Activated CD8-positive, alpha-beta T cell treated with anti-CD3 and anti-CD28 coated beads for 36 hours (primary cell): ENCODE measurements at places on chromosomes 1 and 21.

DNA sequence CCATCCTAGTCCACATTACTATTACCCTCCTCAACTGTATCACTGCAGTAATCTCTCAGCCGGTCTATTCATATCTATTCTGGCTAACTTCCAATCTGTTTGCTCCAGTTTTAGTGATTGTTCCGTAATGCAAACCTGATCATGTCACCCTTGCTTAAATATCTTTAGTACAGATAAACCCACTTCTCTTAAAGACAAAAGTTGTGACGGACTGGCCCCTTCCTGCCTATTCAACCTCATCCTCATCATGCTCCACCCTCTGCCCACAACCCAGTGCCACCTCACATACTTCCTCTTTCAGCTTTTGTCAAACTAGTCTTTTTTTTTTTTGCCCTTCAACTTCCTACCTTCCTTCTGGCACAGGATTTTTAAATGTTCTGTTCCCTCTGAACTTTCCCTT, 2.8 kb upstream of the C1orf162 start:
- peak; percentile 87 for DNase-seq

GRCh38 chr1:41950820-41951219, 32.1 kb upstream of the HIVEP3 start:
- peak; percentile 50 for DNase-seq

GRCh38 chr1:112508278-112509004, at the start of gene WNT2B:
WNT2B (plus strand) TSS chr1:112508965; CDS start chr1:112509263, 298 bp downstream.
- DNase-seq, result peak; percentile 64

- no peak for DNase-seq
Observed at GRCh38 chr1:182147136-182147820, 85.8 kb upstream of the ZNF648 start.

GRCh38 chr21:27505516-27505915, 538.6 kb upstream of the ADAMTS5 start:
- DNase-seq, result no peak

DNA sequence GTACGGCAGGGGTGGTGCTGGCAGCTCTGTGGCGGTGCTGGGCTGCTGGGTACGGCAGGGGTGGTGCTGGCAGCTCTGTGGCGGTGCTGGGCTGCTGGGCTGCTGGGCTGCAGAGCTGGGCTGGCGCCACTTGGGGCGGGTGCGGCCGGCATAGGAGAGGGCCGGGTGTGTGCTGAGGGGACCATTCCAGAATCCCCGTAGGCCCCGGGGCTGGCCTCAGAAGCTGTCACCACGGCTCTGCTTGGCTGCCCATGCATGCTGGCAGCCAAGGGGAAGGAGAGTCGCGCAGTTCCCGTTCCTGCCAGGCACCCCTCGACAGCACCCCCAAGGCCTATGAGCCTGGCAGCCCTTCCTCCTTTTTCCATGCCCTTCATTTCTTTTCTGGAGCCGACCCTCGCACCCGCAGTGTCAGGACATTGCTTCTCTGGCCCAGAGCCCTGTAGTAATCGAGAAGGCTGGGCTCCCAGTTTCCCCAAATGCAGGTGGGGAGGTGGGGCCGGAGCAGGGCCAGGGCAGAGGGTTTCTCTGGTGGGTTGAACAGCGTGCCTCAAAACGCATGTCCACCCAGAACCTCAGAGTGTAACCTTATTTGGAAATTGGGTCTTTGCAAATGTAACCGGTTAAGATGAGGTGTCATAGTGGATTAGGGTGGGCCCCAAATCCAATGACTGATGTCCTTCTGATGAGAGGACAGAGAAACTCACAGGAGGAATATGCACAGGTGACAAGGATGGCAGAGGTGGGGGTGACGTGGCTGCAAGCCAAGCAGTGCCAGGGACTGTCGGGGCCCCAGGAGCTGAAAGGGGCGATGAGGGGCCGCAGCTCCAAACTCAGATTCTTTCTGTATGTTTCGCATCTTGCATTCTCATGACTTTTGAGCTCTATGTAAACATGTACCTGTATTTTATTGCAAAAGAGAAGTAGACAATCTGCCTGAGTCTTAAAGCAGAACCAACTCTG, 71.0 kb upstream of the ACTRT2 start:
- DNase-seq, result no peak

DNA sequence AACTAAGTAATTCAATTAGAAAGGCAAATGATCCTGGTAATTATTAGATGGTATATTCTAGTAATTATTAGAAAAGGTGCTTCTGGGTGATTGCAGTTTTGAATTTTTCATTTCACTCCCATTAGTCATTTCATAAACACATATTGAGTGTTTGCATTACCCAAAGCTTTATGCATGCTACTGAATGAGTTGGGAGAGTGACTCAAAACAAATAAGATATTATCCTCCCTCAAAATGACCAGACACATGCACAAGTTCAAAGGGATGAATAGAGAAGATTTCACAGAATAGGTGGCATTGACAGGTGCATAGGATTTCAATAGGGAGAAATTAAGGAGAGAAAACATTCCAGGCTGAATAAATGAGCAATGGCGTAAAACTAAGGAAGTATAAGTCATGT, 84.7 kb downstream of the PHTF1 start:
- DNase-seq, result no peak

GRCh38 chr1:40986328-40986783, 6.9 kb downstream of the CTPS1 start:
- no peak for DNase-seq

- no peak for DNase-seq
Observed at GRCh38 chr1:97654876-97655585, 265.8 kb downstream of the DPYD start.

DNA sequence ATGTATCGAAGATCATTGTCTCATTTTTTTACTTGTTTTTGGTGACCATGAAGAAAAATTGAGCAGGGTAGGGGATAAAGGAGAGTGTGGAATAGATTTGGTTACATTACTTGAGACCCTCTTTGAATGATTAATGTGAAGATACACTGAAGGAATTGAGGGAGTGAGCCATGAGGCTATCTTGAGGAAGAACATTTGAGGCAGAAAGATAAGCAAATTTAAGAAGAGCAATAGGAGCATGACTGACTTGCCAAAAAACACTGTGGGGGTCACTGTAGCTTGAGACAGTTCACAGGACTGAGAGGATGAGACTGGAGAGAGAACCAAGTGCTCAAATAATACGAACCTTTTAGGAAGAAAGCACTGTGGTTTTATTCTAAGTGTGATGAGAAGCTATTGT, 43.1 kb upstream of the PTPRC start:
- no peak for DNase-seq

GRCh38 chr1:5812295-5812694, 179.9 kb downstream of the NPHP4 start:
- DNase-seq, result no peak

GRCh38 chr1:117802531-117803257, 126.7 kb downstream of the GDAP2 start:
- DNase-seq, result no peak

- no peak for DNase-seq
Observed at GRCh38 chr1:61490924-61491323, 234.0 kb downstream of the TM2D1 start.

GRCh38 chr1:151401125-151401788, 1.9 kb downstream of the PSMB4 start:
- no peak for DNase-seq
